ENCODE measurements at places on chromosomes 11 and 22. TPM values are rescaled to one million over a fixed set of nuclear protein-coding genes. Genes with fewer than 3 reads are reported as not detected.

GRCh38 chr11:114442536-114442935, 3.3 kb downstream of the REXO2 start:
- no peak for DNase-seq
- no peaks in the 10 kb centered on the region for H3K27me3 ChIP-seq
- H3K27ac ChIP-seq, result no peak overlapping the region
- no peak overlapping the region for H3K4me3 ChIP-seq
- peaks cover 26% of the 10 kb centered on the region for H3K4me1 ChIP-seq
- peaks cover 46% of the 10 kb centered on the region for H3K36me3 ChIP-seq

DNA sequence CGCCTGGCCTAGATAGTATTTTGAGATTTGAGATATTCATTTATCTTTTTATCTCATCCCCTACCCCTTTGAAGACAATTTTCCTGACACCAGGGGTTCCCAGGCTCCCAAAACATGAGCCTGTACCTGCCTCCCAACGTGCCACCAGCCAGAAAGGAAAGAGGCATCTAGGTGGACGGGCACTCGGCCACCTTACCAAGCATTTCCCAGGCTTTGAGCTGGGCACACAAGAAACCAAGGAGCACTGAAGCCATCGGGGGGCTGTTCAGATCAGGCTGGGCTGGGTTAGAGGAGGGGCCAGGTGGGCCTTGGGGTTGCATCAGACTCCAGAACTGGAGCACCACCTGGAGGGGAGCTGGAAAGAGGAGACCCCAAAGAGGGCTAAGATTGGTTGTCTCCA, 28.5 kb upstream of the BAIAP2L2 start:
- H3K4me1 ChIP-seq, result peaks cover 17% of the 10 kb centered on the region
- peaks cover 10% of the 10 kb centered on the region for H3K36me3 ChIP-seq
- H3K27ac ChIP-seq, result no peak overlapping the region
- no peak overlapping the region for H3K4me3 ChIP-seq
- DNase-seq, result no peak
- H3K27me3 ChIP-seq, result no peaks in the 10 kb centered on the region

GRCh38 chr22:40487663-40488249, 117.4 kb downstream of the SGSM3 start:
- H3K4me1 ChIP-seq, result peaks cover 39% of the 10 kb centered on the region
- DNase-seq, result peak; percentile 54
- peak overlapping the region; percentile 94 for H3K27ac ChIP-seq
- H3K4me3 ChIP-seq, result no peak overlapping the region

GRCh38 chr11:13051257-13051656, 42.1 kb downstream of the RASSF10 start:
- H3K36me3 ChIP-seq, result no peaks in the 10 kb centered on the region
- H3K4me3 ChIP-seq, result no peak overlapping the region
- DNase-seq, result peak; percentile 60
- peaks cover 35% of the 10 kb centered on the region for H3K4me1 ChIP-seq
- H3K27ac ChIP-seq, result peak overlapping the region; percentile 72

Gene NXPE1
- not detected for total RNA-seq

Gene LRRC75B
- 3.2 TPM for total RNA-seq

Gene TBX1
- not detected for total RNA-seq
